ENCODE measurements at places on chromosomes 16 and 17.
A peak's percentile ranks its signal among the peaks of the same experiment; 100 is the strongest.

DNA sequence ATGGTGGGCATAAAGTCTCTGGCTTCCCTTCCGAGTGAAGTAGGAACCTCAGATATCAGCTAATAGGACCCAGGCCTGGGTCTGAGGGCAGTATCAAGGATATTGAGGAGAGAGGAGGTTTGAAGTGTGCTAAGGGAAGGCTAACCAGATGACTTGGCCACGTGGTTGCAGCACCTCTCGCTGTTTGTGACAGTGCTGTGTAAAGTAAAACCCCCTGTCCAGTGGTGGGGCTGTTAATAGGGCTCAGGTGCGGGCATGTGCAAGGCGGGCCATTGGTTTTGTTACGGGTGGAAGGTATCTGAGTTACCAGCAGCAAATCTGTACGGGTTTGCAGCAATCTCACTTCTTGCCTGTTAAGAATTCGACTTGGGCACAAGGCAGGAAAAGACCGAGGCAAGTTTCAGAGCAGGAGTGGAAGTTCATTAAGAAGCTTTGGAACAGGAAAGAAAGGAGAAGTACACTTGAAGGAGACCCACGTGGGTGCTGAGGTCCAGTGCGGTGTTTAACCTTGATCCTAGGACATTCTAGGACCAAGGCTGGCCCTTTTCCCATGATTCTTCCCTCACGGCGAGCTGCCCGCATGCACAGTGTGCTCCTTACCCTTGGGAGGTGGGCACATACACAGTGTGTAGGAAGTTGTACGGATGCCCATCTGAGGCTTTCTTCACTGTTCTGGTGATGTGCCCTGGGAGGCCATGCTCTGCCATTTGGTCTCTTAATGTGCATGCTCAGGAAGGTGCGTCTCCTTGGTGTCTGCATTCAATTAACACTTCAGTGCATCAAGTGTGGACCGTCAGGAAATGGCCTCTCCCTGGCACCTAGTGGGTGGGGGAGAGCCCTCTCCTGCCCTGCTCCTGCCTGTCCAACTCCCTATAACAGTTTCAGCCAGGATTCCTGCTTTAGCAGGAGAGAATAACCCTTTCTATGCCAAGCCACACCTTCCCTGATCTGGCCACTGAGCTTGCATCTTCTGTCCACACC is 20.3 kb downstream of the SGF29 start:
- DNase-seq: peak; percentile 25

DNA sequence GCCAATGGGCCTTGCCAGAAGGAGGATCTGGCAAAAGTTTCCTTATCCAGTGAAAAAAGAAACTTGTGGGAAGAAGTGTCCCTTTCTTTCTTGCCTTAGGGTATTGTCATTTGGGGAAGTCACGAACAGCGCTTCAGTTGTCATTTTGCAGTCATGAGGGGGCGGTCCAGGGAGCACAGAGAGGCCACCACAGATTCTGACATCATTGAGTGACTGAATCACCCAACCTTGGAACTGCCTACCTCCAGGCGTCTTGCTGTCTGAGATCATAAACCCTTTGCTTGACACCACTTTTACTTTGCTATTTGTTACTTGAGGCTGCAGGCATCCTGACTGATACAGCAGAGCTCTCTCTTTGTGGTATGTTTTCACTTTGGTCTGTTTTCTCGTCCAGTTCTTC is 3.1 kb upstream of the WSCD1 start:
- no peak for DNase-seq

GRCh38 chr17:32330147-32330546 is 11.8 kb downstream of the C17orf75 start:
- DNase-seq: no peak

- no peak for DNase-seq
Observed at GRCh38 chr16:14015948-14016347, 55.2 kb upstream of the MRTFB start.

GRCh38 chr17:77286641-77287431 is 146.1 kb downstream of the SEC14L1 start:
- no peak for DNase-seq

- DNase-seq: no peak
Observed at GRCh38 chr17:40938981-40939380, 1.5 kb upstream of the KRT23 start.

DNA sequence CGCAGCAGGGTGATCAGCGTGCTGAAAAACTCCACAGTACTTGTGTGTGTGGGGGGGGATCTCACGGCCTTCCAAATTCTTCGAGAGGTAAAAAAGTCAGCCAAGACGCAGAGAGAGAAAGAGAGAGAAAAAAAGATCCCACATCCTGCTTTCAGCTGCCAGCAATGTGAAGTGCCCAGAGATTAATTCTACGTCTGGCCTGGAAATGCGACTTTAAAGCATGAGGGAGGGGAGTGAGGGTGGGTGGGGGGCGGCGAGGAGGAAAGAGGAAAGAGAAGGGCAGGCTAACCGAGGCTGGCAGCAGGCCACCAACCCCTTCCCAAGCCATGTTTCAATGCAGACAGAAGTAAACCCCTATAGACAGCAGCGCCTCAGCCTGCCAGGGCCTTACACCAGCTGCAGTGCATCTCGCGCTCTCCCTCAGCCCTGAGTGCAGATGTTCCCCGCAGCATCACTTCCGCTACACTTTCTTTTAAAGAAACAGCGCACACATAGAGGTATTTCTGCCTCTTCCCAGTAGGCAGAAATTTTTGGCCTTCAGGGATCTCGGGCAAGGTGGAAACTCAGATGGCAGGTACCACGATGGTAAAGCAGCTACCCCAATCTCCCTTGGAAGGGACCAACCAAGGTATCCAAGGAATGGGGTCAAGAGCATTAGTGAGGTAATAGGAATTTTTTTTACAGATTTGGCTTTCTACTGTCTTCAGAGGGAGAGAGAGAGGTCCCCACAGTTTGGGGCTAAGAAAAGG is 87.8 kb downstream of the SMG6 start:
- peak; percentile 91 for DNase-seq
